Caki2 (cell line): ENCODE measurements at places on chromosomes 5 and 9.

GRCh38 chr5:61020415-61020814 lies 75.4 kb downstream of the NDUFAF2 start:
- no peak for DNase-seq

- DNase-seq: no peak
Observed at GRCh38 chr9:35705836-35706430, 16.2 kb upstream of the TPM2 start.

- DNase-seq: peak; percentile 25
Observed at GRCh38 chr5:38535248-38535750, 21.1 kb downstream of the LIFR start.

- no peak for DNase-seq
Observed at GRCh38 chr9:98931600-98932389, 11.9 kb upstream of the COL15A1 start.

GRCh38 chr5:17326600-17327037 lies 109.2 kb downstream of the BASP1 start:
- no peak for DNase-seq

DNA sequence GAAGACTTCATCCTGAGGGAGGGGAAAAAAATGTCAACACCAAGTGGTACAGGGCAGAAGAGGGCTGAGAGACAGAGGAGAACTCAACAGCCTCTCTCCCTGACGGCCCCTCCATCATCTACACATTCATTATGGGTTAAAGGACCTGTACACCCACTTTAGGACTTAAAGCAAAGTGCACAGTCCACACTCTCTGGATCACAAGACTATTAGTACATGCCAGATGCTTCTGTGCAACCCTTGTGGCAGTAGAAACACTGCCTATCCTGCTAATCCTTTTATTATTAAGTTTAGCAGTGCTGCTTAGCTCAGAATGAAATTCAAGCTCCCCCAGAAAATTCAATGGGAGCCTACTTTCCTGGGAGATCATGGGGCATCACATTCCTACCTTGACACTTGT lies 1.9 kb downstream of the FRMD3 start:
- DNase-seq: no peak

- no peak for DNase-seq
Observed at GRCh38 chr5:123806644-123807043, 294.7 kb downstream of the CSNK1G3 start.

- DNase-seq: no peak
Observed at GRCh38 chr5:140242099-140242498, 60.8 kb downstream of the PFDN1 start.

DNA sequence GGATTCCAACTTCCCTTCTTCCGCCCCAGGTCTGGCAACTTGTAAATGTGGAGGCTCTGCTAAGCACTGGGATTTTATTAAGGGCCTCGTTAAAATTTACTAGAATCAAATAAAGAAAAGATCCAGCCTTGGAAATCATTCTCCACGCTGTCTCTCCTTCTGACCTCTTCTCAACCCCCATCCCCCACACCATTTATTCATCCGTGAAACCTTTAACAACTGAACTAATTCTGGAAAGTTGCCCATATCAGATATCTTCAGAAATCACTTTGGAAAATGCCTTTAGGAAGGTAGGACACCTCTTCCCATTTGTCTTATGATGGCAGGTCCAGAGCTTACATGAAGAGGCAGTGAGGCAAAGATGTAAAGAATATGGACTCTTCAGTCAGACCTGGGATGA lies 288.5 kb downstream of the SLIT3 start:
- peak; percentile 85 for DNase-seq

DNA sequence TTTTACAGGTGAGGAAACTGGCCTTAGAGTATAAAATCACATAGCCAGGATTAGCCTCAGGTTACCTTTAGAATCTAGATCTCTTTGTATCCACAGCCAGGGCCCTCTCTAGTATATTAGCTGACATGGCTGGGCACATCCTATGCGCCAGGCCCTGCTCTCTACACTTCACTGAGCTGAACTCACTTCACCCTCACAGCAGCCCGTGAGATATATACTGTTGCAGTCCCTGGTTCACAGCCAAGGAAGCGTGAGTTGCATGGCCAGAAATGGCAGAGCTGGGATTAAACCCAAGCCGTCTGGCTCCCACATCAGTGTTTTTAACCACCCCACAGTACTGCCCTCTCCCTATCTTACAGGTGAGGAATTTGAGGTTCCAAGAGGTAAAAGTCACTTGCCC lies 58.4 kb downstream of the DAB2IP start:
- no peak for DNase-seq

- DNase-seq: peak; percentile 64
Observed at GRCh38 chr5:1140171-1140817, 28.4 kb upstream of the SLC12A7 start.

GRCh38 chr5:137228816-137229215 lies 270.3 kb downstream of the SPOCK1 start:
- no peak for DNase-seq

DNA sequence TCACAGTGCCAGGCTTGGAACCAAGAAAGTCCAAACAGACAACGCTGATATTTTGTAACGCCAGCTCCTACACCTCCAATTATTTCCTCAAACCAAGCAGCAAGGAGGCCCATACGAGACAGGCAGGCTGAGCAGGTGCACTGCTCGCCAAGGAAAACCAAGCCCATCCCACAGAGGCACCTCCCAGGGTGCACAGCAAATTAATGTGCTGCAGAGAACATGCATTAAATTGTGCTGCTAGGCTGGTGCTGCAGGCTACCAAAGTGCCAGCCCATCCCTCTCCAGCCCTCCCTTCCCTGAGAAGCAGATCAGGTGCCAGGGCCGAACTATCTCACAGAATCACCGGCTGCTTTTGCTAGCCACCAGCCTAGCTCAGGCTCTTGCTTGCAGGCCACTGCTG lies 137.8 kb downstream of the PAX5 start:
- DNase-seq: no peak
